Posterior vena cava (tissue), 2 donors: ENCODE measurements at places on chromosomes 12 and 14. TPM values are rescaled to one million over a fixed set of nuclear protein-coding genes. Genes with fewer than 3 reads are reported as not detected.

CRIP1 gene
- 285 TPM for total RNA-seq

SERPINA12 gene
- total RNA-seq: not detected

SOX5 gene
- total RNA-seq: 15.6 TPM

SLC2A14 gene
- total RNA-seq: not detected

CIPC gene
- 28.8 TPM for total RNA-seq

EFS gene
- total RNA-seq: 20.2 TPM

STRAP gene
- 91.6 TPM for total RNA-seq

ZFHX2 gene
- total RNA-seq: 2.3 TPM

LMNTD1 gene
- total RNA-seq: not detected

DRAM1 gene
- 29.0 TPM for total RNA-seq

UNC79 gene
- total RNA-seq: 0.05 TPM

IAPP gene
- not detected for total RNA-seq

DTX1 gene
- 4.5 TPM for total RNA-seq

ZFYVE21 gene
- 59.5 TPM for total RNA-seq

RAP1B gene
- 192 TPM for total RNA-seq

KRT74 gene
- total RNA-seq: not detected

RPL10L gene
- total RNA-seq: not detected

SERPINA1 gene
- total RNA-seq: 10.3 TPM

PLBD1 gene
- 12.4 TPM for total RNA-seq

KCNC2 gene
- total RNA-seq: not detected

KRT78 gene
- not detected for total RNA-seq

CLECL1 gene
- total RNA-seq: not detected

MYRFL gene
- total RNA-seq: 0.23 TPM

ACOT6 gene
- total RNA-seq: not detected

BEST3 gene
- total RNA-seq: not detected

HOXC6 gene
- 31.1 TPM for total RNA-seq

AQP6 gene
- not detected for total RNA-seq

NEUROD4 gene
- not detected for total RNA-seq

SLC11A2 gene
- 55.1 TPM for total RNA-seq

MYF6 gene
- not detected for total RNA-seq

NKX2-1 gene
- not detected for total RNA-seq

BMP4 gene
- total RNA-seq: 9.3 TPM
